ENCODE measurements at places on chromosomes 2 and 18.

DNA sequence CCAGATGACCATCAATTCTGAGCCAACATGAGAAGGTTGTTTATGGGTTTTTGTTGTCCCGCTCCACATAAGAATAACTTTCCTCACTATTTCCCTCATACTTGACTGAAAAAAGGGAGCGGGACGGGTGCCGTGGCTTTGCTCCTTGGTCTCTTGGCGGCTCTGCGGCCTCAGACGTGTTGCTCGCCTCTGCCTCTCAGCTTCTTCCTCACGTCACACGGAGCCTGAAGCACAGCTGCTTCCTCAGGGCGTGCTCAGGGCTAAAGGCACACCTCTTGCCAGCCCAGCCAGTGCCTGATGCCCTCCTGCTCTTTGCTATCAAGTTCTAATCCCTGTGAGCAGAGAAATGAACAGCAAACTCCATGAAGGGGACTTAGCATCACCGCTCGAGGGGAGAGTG is 17.9 kb upstream of the ID2 start:
- no peak for DNase-seq

GRCh38 chr18:63290821-63291200 is 28.8 kb downstream of the BCL2 start:
- no peak for DNase-seq

- DNase-seq = no peak
Observed at GRCh38 chr2:157905092-157905491, 29.0 kb upstream of the ACVR1 start.

- DNase-seq = no peak
Observed at GRCh38 chr2:101801496-101801895, 104.0 kb downstream of the MAP4K4 start.

GRCh38 chr2:138670734-138671133 is 109.5 kb downstream of the NXPH2 start:
- no peak for DNase-seq

Measured in umbilical cord (tissue), 2 donors.